COLO829 (cell line): ENCODE measurements at places on chromosomes 5 and 9.

DNA sequence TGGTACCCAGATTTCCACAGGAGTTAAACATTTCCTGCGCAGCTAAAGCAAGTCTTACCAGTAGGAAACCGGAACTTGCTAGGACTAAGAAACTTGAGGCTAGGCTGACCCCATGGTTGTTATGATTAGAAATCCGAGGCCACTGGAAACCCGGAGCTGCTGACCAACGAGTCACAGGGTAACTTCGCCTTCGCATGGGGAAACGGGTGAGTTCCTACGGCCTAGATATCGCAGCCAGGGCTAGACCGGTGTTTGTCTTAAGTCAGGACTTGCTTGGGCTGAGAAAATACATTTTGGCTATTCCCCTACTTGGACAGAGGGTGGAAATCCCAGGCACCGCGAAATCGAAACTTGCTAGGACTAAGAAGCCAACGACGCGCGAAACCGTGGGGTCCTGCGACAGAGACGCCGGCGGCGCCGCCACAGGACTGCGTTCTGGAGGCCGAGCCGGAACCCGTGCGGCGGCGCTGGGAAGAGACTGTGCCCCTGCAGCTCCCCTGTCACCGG lies 1.6 kb upstream of the ANXA2R start:
- DNase-seq: no peak

DNA sequence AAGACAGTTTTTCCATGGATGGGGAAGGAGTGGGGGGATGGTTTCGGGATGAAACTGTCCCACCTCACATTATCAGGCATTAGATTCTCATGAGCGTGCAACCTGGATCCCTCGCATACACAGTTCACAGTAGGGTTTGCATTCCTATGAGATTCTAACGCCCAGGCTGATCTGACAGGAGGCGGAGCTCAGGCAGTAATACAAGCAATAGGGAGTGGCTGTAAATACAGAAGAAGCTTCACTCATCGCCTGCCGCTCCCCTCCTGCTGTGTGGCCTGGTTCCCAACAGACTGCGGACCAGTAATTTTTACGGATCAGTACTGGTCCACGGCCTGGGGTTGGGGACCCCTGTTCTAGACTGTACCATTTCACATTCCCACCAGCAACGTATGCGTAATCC lies 68.3 kb upstream of the OTULINL start:
- DNase-seq: no peak

DNA sequence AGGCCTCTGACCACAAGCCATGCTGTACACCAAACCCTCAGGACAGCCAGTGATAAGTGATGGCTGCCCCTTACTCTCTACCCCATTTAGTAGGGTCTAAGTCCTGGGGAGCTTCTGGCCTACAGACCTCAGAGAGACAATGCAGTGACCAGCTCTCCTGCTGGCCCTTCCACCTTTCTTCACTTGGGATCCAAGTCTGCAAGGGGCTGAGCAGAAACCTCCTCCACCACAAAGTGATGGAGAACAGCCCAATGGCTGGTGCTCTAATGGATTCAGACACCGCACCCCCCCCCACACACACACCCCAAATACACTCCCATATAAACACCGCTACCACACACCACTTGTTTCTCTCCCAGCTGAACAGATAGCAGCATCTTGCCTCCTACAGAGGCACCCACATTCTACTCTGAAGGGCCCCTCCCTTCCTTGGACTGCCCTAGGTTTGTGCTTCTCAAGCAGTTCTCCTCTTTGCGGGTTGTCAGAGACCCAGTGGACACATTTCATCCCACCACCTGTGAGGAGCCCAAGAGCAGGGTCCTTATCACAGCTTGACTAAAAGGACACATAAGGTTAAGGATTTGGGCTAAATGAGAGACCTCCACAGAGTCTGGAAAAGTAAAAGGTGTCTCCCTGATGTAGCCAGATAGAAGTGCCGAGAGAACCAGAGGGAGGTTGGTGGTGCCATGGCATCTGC lies 1.3 kb upstream of the PDLIM4 start:
- no peak for DNase-seq

GRCh38 chr5:17670353-17670752 lies 36.1 kb downstream of the TAF11L14 start:
- DNase-seq: no peak

- DNase-seq: no peak
These were observed 240.9 kb downstream of the TLE4 start for GRCh38 chr9:79812507-79813257.

DNA sequence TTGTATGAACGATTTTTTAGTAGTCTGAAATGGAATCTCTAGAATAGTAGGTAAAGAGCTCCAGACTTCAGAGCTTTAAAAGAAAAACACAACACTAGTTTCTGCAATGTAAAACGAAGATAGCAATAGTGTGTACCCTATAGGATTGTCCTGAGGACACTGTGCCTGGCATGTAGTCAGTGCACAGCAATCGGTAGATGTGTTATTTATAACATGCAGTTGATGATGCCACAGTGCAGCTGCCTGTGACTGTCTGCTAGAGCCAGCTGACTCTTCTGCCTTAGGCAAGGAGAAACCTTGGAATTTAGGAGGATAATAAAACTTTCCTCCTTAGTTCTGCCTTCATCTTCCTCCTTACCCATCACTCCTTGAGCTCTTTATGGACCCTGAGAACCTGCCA lies 27.7 kb upstream of the TMOD1 start:
- no peak for DNase-seq
